ENCODE measurements at places on chromosomes 6 and 20.

DNA sequence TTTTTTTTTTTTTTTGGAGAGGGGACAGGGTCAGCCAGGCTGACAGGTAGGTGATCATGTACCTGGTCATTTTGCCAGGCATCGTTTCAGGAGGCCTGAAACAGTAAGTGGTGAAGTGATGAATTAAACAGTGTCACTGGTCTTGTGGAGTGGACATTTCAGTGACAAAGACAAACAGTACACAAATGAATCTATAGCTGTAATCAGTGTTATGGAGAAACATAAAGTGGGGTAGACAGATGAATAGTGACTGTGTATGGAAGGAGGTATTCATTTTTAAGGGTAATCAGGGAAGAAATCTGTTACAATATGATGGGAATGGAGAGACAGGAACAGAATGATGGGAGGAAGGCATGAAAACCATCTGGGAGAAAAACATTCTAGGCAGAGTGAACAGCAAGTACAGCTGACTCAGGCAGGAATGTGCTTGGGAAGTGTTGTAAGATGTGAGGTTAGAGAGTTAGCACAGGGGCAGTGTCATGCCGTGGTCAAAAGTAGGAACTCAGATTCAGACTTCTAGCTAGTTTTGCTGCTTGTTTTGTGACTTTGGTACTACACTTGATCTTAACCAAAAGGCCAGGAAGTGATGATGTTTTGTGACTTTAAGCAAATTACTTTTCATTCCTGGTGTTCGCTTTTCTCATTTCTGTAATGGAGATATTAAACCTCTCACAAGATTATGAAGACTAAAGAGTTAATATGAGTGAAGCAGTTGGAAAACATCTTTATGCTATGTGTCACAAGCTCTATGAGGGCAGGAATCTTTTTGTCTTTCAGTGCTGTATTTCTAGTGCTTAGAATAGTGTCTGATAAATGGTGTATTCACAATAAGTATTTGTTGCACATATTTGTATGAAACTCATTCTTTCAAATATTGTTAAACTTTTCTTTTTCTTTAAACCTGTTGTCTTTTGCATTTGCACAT lies 43.4 kb downstream of the QKI start:
- DNase-seq: no peak

- no peak for DNase-seq
These were observed 48.7 kb downstream of the SCGN start for GRCh38 chr6:25700761-25701160.

GRCh38 chr20:25984933-25985332 lies 288.3 kb upstream of the ZNF337 start:
- DNase-seq: no peak

- no peak for DNase-seq
These were observed 24.9 kb upstream of the PI16 start for GRCh38 chr6:36929607-36930006.

DNA sequence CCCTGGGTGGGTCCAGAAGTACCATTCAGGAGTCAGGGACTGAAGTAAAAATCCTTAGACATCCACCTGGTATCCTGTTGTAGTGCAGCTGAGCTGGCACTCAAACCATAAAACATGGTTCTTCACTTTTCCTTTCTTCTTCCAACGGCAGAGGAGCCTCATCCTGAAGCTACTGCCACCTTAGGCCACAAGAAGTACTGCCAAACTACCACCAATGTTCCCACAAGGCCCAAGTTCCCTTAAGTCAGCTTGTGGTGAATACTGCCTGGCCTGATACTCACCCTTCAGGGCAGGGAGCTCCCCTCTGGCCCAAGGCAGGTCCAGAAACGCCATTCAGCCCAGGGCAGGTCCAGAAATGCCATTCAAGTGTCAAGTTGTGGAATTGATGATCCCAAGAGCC lies 1053.4 kb upstream of the CITED2 start:
- no peak for DNase-seq

DNA sequence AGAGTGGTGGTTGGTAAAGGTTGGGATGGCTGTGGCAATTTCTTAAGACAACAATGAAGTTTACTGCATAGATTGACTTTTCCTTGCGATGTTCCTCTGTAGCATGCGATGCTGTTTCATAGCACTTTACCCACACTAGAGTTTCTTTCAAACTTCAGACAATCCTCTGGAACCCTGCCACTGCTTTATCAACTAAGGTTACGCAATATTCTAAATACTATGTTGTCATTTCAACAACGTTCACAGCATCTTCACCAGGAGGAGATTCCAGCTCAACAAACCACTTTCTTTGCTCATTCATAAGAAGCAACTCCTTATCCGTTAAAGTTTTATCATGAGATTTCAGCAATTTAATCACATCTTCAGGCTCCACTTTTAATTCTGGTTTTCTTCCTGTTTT lies 161.2 kb upstream of the NRSN1 start:
- DNase-seq: no peak

- DNase-seq: no peak
These were observed 16.6 kb downstream of the DNAAF9 start for GRCh38 chr20:3390759-3391425.

DNA sequence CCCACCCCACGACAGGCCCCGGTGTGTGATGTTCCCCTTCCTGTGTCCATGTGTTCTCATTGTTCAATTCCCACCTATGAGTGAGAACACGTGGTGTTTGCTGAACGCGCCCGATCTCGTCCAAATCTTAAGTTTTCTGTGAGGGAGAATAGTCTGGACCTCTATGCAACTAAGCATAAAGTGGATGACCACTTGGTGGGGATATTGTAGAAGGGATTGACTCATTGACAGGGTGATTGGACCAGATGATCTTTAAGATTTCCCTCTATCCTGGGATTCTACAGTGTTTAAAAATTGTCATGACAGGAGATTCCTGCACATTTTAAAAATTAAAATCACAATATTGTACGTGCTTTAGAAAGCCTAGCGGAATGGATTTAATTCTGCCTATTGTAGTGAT lies 141.3 kb downstream of the TRMT11 start:
- DNase-seq: no peak

DNA sequence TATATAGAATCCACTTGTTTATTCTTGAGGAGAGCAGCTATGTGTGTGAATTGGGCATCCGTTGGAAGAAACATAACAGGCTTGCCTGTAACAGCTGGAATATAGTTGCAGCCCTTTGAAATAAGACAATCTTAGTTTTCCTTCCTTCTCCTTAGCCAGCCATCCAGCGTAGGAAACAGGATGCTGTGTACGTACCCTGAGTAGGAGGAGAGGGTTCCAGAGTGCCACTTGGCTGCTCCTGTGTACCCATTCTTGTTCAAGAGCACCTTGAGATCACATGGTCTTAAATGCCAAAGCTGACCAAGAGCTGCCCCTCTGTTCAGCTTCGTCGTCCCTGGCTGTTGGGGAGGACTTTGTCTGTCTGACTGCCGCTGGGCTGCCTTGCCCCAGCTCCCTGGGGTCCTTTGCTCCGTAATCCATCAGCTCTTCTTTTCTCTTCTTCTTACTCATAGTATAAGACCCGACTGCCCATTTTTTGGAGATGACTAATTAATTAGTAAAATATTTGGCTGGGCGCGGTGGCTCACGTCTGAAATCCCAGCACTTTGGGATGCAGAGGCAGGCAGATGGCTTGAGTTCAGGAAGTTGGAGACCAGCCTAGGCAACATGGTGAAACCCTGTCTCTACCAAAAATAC lies 49.0 kb downstream of the RREB1 start:
- no peak for DNase-seq

DNA sequence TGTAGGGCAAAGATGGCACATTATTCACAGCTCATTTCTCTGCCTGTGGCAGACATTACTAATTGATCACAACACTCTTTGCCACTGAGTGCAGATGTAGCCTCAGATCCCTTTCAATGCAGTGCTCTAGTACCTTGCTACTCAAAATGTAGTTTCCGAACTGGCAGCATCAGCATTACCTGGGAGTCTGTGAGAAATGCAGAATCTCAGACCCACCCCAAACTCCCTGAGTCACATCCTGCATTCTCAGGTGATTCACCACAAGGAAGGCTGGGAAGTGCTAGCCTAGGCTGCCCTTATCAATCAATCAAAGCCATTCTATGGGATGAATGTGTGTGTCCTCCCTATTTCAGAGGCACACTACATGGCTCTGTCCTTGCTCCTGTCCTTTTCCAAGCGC lies 58.5 kb downstream of the PCNA start:
- peak; percentile 52 for DNase-seq

DNA sequence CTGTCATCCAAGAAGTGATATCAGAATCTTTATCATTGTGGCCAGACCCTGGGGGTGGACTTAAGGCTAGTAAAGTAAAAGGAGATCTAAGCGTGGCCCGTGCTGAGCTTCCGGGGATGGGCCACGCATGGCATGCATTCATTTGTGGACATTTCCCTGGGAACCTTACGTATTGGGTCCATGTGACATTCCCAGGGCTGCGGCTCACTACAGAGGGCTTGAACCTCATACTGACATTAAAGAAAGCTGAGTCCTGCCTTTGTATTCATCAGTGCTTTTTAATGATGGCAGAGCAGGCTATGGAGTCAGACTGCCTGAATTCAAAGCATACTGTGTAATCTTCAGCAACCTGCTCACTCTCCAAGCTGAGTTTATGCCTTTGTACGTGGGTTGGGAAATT lies 152.2 kb upstream of the AFDN start:
- no peak for DNase-seq

DNA sequence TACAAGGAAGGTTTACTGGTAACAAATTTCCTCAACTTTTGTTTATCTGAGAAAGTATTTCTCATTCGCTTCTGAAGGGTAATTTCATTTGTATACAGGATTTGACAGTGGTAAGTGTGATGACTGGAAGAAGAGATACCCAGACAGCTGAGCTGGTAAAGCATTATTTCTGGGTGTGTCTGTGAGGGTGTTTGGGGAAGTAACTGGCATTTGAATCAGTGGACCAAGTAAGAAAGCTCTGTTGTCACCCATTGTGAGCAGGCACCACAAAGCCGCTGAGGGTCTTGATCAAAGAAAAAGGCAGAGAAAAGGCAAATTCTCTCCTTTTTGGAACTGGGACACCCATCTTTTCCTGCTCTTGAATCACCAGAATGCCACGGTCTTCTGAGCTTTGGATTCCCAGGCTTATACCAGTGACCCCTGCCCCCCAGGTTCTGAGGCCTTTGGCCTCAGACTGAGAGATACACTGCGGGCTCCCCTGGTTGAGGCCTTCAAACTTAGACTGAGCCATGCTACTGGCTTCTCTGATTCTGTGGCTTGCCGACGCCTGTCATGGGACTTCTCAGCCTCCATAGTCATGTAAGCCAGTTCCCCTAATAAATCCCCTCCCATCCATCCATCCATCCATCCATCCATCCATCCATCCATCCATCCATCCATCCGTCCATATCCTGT lies 10.5 kb upstream of the HUS1B start:
- no peak for DNase-seq

DNA sequence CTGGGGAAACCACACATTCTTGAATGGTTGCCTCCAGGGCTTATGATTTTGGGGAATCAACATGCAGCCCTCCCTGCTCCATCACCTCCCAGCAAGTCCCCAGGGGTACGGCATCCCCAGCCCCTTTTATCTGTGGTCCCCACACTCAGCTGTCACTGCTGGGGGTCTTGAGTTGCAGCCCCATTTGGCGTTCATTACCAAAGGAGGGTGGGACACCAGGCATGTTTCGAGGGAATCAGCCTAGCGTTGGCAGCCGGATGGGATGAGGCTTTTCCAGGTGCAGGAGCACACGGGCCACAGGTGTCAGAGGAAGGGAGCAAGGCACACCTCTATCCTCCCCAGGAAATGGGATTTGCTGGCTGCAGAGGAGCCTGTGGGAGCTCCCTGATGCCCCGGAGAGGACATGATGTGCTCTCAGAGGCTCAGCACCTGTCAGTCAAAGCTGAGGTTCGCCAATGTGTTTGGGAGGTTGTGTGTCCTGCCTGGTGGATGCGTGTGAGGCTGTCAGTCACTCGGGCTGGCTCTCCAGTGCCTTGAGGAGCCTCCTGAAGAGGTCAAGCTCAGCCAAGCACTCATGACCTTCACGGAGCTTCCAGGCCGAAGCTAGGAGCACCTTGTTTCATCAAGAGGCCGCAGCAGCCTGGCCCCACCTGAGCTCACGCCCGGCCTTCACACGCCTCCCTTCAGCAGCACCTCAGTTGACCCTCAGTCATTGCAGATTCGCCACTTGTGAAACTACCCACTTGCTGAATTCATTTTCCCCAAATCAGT lies 95.0 kb downstream of the ERMARD start:
- DNase-seq: peak; percentile 14

DNA sequence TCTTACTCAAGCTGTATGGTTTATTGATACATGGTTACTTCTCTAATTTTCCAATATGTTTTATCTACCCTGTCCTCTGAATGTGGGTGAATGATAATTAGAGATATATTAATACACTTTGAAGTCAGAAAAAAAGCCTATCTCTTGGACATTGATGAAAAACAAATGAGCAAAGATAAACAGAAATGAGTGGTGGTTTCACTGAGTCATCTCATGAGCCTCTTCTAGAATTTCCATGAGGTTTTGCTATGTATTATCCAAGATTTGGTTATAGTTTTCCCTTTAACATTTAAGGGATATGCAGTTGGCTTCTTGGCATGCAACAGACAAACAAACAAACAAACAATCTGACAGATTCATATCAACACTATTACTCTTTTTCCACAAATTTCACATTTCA lies 586.8 kb downstream of the RFPL4B start:
- DNase-seq: no peak

DNA sequence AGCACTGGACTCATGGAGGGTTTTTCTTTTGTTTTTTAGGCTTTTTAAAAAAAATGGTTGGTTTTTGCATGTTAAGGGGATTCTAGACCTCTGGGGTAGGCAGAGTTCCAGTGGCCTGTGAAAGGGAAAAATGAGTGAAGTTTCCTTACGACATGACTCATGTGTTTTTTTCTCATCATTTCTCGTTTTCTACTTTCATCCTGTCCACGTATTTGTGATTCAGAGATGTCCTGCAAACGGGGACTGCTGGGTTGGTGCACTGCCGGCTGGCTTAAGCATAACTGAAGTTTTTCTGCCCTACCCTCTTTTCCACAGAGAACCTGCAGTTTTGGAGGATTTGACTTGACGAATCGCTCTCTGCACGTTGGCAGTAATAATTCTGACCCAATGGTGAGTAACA lies 182.3 kb downstream of the SASH1 start:
- DNase-seq: no peak

GRCh38 chr6:4910037-4910760 lies 93.6 kb downstream of the RPP40 start:
- DNase-seq: no peak

- DNase-seq: no peak
These were observed 34.6 kb upstream of the CALHM6 start for GRCh38 chr6:116426551-116426950.

- no peak for DNase-seq
These were observed 29.6 kb upstream of the TUBB2A start for GRCh38 chr6:3186974-3187382.

DNA sequence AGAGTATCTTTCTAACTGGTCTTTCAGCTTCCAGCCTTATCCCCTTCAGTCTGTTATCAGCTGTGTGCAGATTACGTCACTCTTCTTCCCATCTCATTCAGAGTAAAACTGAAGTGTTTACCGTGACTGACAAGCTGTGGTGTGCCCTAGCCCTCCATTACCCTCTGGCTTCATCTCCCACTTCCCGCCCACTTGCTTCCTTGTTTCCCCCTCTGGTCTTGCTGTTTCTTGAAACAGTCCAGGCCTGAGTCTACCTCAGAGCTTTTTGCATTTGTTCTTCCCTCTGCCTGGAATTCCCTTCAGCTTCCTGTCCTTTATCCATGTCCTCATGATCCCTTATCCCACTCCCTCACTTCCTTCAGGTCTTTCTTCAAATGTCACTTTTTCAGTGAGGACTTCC lies 66.9 kb downstream of the CARMIL1 start:
- DNase-seq: no peak

Measured in H9 (cell line).